Cardiac muscle cell (in vitro differentiated cells and primary cell): ENCODE measurements at places on chromosomes 11 and 22.
A peak's percentile ranks its signal among the peaks of the same experiment; 100 is the strongest.

DNA sequence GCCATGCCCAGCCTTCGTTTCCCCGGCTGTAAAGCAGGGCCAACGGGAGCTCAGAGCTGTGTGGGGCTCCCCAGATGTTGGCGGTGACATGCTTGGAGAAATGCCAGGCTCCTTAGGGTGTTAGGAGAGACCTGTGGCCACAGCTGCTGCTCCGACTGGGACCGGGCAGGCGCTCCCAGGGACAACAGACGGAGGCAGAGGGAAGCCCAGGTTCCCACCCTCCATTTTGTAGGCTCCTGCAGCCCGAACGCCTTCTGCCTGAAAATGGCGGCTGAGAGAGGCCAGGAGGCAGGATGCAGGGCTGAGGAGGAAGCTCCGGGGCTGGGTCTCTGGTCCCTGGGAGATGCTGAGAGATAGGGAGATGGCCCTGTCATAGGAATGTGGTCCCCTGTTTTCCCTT lies 10.0 kb downstream of the CD6 start:
- no peak for DNase-seq

DNA sequence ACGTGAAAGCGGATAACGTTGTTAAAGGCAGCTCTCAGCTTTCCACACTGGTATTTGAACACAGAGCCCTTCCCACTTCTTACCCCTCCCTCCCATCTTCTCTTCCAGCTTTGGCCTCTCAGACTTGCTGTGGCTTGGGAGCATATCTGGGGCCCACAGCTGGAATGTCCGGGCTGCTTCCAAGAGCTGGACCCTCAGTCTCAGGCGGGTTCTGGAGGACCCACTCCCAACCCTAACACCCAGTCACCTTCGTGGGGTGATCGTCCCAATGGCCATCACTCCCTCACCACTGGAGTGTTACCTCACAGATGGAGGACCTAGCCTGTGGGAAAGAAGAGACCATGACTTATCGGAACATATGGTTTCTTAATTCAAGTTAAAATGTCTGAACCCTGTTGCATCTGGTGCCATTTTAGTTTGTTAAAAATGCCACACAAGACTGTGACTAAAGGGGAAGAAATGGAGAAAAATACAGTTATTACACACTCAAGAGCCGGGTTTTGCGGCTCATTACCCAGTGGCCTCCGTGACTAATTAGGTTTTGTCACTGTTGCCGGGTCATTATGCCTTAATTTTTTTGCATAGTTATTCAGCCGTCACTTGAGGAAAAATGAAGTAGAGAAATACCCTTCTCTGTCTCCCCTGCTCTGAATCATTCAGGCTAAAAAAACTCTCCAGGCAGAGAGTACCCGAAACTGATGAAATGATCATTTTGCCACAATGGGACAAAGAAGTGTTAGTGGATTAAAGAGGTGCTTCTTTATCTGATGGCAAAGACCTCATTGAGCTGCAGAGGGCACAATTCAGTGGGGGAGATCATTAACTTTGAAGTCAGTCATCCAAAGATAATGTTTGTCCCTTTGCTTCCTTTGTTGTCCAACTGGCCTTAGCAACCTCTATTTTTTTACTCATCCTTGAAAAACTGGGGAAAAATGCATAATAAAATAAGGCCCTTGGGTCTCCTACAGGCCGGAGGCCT lies 87.2 kb upstream of the HTATIP2 start:
- no peak for DNase-seq

- no peak for DNase-seq
Observed at GRCh38 chr11:1750481-1750839, at the start of gene IFITM10. Gene IFITM10, minus strand, starts transcription at chr11:1750595. Its CDS starts 153 bp downstream, at chr11:1750442.

DNA sequence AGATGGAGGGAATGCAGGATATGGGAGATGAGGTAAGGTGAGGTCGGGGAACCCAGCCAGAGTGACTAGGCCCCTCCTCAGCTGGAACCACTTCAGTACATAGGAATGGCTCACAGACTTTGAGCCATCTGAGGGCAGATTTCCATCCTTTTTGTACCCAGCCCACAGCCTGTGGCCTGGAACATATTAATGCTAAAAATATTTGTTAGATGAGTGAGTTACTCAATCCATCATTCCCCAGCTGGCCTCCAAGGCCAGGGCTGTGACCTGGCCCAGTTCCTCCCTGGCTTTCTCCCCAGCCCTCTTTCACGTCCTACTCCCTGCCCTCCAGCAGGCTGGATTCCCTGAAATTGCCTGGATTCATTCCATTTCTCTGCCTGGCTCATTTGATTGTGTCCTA lies 57.2 kb upstream of the PRDM11 start:
- no peak for DNase-seq

DNA sequence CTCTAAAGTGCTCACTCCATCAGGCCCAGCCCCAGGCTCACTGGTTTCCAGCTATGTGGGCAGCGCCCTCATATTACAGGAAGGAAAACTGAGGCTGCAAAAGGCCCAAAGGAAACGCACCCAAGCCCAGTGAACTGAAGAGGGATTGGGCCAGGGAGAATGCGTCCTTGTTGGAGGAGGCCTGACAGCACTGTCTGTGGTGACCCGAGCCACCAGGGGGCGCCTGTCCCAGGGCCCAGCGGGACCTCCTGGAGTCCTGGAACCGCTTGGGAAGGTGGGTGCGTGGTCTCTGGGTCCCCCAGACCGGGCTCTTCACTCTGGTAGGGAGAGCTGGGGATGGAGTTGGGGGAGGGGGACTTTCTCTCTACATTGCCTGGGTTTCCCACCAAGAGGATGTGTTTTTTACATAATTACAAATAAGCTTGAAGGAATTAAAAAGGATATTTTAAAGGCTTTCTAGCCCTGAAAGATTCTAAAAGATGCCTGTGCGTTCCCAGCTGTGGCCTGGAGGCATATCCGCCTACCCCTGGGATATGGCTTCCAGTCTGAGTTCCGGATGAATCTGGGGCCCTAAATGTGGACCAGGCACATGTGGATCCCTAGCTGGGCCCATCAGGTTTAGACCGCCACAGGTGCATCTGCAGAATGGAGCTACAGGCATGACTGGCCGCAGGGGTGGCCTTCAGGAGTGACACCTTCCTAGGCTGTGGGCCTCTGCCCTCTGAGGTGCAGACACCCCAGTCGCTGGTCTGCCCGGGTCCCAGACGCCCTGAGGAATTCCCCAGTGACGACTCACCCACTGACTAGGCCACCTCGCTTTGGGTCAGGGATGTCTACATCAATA lies 4.2 kb downstream of the SPI1 start:
- peak; percentile 89 for DNase-seq

DNA sequence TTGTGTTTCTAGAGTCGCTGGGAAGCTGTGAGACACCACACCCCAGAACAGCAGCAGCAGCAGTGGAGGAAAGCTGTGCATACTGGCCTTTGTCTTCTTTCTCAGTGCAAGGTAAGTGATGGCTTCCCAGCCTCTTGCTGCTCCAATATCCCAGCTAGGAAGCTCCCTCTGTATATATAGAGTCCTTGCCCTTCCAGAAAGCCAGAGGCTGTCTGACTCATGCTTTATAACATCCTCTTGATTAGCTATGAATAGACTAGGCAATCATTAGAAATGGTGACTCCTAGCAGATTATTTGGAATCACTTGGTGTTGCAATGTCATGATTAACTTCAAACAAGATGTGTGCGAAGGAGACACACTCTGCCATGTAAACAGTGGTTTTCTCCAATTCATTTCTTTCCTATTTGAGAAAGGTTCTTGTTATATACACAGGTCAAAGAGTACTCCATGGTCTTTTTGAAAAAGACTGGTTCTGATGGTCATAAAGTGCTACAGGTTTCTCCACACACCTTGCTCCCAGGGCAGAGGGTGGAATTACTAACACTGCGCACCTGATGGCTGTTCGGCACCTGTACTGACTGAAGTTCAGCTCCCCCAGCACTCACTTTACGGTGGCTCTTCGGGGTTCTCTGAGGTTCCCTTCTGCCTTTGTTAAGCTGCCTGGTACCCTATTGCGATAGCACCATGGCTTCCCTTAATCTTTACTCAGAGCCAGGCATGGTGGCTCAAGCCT lies at the start of gene MMP1:
TSS of gene MMP1 (minus strand) at position 149 of the 735 bp plus-strand sequence. CDS start at position 81, 68 bp downstream.
- no peak for DNase-seq

- no peak for DNase-seq
Observed at GRCh38 chr22:19639610-19640135, 74.6 kb upstream of the SEPTIN5 start.

- DNase-seq = peak; percentile 15
Observed at GRCh38 chr11:79397252-79397651, 43.6 kb downstream of the TENM4 start.

- no peak for DNase-seq
Observed at GRCh38 chr11:15128621-15129020, 13.9 kb downstream of the INSC start.

DNA sequence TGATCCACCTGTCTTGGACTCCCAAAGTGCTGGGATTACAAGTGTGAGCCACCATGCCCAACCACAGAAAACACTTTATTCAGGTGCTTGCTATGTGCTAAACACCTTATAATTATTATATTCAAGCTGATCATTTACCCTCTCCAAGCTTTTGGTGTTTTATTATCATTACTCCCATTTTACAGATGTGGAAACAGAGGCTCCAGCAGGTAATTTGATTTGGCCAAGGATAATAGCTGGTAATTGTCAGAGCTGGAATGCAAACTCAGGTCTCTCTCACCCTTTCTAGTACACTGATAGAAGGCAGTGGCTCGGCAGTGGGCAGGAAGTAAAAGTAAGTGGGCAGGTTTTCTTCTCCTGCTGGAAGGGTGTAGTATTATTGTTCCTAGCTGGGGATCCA lies 3.8 kb upstream of the TPST2 start:
- no peak for DNase-seq

GRCh38 chr11:704781-705645 lies 1.0 kb upstream of the EPS8L2 start:
- DNase-seq = no peak

GRCh38 chr22:27843441-27843840 lies 41.9 kb upstream of the MN1 start:
- DNase-seq = no peak

GRCh38 chr22:47439643-47440265 lies 677.3 kb downstream of the TBC1D22A start:
- no peak for DNase-seq

DNA sequence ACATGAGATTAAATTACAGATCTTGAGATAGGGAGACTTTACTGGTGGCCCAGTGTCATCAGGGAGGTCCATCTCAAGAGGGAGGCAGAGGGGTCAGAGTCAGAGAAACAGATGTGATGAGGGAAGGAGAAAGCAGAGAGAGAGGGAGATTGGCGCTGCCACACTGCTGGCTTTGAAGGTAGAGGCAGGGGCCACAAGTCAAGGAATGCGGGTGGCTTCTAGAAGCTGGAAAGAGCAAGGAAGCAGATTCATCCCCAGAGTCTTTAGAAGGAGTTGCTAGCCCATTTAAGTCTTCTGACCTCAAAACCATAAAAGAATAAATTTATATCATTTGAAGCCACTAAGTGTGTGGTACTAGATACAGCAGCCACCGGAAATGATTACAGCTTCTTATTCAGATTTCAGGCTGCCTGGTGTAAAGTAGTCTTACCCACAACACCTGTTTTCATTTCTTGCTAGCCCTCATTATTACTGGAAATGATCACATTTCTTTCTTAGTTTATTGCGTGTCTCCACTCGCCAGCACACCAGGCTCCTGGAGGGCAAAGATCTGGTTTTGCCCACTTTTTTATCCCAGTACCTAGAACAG lies 12.6 kb upstream of the SERPINH1 start:
- DNase-seq = no peak

DNA sequence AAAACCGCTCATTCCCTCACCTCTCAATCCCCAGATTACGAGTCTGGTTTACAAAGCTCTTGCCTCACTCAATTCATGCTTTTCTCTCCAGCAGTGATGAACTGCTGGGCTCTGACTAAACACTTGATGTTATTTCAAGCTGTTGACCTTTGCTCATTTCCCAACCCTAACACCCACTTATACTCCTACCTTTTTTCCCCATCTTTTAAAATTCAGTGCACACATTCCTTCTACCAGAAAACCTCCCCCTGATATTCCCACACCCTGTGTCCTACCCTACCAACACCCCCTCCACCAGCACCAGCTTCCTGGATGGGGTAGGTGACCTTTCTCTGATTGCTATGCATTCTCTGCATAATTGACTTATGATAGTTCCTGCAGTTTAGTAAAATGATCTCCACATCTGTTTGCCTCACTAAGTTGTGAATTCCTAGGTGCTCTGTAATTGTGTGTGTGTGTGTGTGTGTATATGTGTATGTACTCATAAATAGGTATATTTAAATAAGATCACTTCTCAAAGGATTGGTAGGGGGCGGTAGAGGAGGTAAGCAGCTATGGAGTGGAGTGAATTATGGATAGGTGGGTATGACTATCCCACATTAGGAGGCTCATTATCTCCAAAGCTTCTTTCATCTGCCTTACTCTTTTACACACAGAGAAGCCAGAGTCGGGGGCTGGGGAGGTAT lies 842 bp downstream of the HEPACAM start:
- peak; percentile 54 for DNase-seq

DNA sequence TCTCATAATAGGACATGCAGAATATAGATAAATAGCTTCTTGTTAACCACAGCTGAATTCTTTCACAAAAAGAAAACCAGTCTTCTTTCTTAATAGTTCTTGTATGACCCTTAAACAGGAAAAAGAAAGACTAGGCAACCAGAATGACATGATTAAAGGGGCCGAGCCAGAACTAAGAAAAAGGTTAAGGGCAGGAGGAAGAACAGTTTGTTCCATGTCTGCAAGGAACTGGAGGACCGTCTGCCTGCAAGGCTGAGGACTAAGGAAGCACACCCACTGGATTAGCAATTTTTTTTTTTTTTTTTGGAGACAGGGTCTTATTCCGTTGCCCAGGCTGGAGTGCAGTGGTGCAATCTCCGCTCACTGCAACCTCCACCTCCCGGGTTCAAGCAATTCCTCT lies 26.0 kb upstream of the TMPRSS5 start:
- DNase-seq = peak; percentile 36

DNA sequence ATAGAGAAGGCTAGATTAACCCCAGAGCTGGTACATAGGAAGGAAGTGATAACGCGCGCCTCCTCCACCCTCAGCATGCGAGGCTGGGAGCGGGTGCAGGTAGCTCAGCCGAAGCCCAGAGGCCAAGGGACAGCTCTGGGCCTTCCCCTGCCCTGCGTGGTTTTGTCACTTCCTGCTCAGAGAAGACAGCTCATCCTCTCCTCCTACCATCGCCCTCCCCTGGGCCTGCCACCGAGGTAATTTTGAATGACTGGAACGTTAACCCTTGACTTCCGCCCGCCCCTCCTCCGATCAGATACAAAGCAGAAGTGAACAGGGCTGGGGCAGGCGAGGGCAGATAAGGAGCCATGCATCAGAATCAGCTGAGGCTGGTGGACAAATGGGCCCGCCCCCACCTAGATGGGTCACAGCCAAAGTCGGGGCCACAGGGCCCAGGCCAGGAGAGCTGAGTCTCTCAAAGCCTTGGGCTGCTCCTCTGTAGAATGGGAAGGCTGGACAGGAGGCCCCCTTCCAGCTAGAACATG lies 1.6 kb downstream of the RAC2 start:
- peak; percentile 23 for DNase-seq

DNA sequence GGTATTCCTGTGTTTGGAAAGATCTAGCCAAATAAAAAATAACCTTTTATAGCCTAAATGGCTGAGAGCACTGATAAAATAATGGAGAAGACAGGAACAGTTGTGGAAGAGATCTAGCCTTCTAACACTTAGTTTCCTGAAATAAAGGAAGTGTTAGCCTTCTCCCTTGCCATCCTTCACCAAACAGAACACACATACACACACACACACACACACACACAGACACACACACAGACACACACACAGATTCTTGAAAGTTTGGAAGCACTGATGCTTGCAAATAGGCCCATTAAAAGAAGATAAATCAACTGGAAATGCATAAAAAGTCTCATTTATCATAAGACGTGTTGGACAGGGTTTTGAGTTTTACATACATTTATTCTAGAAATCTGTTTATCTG lies 37.5 kb downstream of the KIRREL3 start:
- DNase-seq = no peak

GRCh38 chr11:10695833-10696232 lies 2.3 kb upstream of the IRAG1 start:
- DNase-seq = no peak

- DNase-seq = no peak
Observed at GRCh38 chr11:38672445-38672844, 2074.4 kb upstream of the RAG2 start.
